Naive thymus-derived CD8-positive, alpha-beta T cell (primary cell): ENCODE measurements at places on chromosomes 12 and 14. TPM values are rescaled to one million over a fixed set of nuclear protein-coding genes. Genes with fewer than 3 reads are reported as not detected.

DNA sequence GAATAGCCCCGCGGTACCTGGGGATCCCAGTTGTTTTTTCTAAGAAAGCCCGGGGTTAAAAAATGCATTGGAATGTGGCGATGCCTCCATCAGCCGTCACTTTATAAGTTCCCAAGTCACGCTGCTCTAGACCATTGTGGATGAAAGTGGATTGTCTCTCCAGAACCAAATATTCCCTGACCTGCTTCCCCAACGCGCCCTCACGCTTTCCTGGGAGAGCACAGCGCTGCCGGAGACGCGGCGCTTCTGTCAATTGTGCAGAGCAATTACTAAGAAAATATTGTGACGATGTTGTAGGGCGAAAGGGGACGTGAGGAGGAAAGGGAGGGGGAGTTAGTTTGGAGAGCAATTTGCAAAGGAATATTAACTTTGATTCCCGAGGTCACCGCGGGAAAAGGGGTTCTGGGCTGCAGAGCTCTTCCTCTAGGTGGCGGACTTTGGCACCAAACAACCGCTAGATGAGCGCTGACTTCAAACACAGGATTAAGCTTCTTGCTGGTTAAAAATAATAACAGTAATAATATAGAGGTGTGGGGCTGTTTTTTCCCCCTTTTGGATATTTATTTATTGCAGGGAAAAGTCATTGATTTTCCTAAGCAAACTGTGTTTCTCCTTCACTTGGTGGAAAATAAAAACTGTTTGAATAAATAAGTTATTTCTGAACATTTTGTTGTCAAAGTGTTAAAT, 9.6 kb upstream of the FOXG1 start:
- DNase-seq, result no peak
- H3K27ac ChIP-seq, result no peak overlapping the region
- H3K36me3 ChIP-seq, result peaks cover 30% of the 10 kb centered on the region
- no peak overlapping the region for H3K4me3 ChIP-seq
- H3K27me3 ChIP-seq, result peaks cover 96% of the 10 kb centered on the region

DNA sequence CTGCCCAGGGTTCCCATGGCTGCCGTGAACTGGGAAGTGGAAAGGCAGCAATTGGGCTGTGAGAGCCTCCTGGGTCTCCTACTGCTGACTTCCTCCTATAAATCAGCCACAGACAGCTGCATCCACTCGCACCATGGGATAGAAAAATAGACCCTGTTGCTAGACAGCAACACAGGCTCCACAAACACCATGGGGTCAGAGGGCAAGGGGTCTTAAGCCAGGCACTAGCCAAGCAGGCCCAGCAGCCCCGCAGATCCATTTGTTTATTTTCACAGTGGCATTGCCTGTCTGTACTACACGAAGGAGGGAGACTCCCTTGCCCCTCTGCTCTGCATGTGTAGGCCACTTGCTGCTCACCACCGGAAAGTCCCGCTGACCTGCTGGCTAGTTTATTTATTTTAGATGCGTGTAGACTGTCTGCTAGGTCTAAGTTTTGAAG, 139.8 kb downstream of the DACT1 start:
- H3K27me3 ChIP-seq, result peaks cover 3% of the 10 kb centered on the region
- DNase-seq, result no peak
- H3K27ac ChIP-seq, result no peak overlapping the region
- no peaks in the 10 kb centered on the region for H3K4me1 ChIP-seq
- no peaks in the 10 kb centered on the region for H3K36me3 ChIP-seq

- H3K27ac ChIP-seq, result no peak overlapping the region
- H3K4me1 ChIP-seq, result peaks cover 11% of the 10 kb centered on the region
- no peak overlapping the region for H3K4me3 ChIP-seq
- H3K27me3 ChIP-seq, result peaks cover under 1% of the 10 kb centered on the region
- H3K36me3 ChIP-seq, result peaks cover 5% of the 10 kb centered on the region
- DNase-seq, result no peak
These were observed 31.9 kb downstream of the MMAB start for GRCh38 chr12:109541413-109541726.

DNA sequence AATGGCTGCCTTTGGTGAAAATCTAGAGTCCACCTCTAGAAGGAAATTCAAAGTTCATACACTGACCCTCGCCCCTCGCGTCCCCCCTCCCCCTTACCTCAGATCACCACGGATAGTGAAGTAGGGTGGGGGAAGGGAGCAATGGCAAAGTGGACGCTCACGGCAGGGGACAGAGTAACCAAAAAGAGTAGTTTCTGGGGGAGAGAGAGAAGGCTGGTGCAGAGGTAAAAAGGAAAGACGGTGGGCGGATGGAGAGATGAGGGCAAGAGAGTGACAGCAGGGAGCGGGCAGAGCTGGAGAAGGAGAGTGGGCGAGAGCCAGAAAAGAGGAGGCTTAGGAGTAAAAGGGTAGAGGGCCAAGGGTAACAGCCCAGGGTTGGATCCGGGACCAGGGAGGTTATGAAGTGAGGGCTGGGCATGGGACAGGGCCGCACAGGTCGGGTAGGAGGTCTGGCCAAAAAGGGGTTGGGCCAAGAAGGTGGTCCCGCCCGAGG, 423 bp downstream of the ALDH6A1 start:
- no peaks in the 10 kb centered on the region for H3K27me3 ChIP-seq
- H3K4me1 ChIP-seq, result peaks cover 20% of the 10 kb centered on the region
- DNase-seq, result no peak
- H3K36me3 ChIP-seq, result peaks cover 3% of the 10 kb centered on the region

- DNase-seq, result no peak
- no peaks in the 10 kb centered on the region for H3K4me1 ChIP-seq
These were observed 94.2 kb upstream of the CEP83 start for GRCh38 chr12:94553875-94554274.

BDKRB1 gene
- total RNA-seq, result not detected

C1QL4 gene
- total RNA-seq, result not detected

DNA sequence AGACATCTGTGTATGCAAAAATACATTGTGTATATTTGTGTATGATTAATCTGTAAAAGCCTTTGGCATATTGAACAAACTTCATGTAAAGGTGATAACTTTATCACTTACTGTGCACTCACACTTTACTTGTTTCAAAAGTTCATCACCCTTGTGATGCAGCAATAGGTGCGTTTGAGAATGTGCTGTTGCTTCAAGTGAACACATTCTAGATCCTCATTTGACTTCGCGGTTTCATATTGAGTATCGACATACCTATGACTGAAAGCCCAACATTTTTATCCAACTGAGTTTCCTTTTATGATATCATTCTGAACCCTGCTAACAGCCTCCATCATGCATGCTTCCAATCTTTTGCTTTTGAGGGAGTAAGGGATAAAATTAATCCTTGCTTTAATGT, 1086.9 kb downstream of the TMEM121 start:
- no peak overlapping the region for H3K27ac ChIP-seq
- no peaks in the 10 kb centered on the region for H3K36me3 ChIP-seq
- no peaks in the 10 kb centered on the region for H3K4me1 ChIP-seq
- DNase-seq, result no peak

- H3K4me1 ChIP-seq, result no peaks in the 10 kb centered on the region
- H3K27me3 ChIP-seq, result no peaks in the 10 kb centered on the region
- H3K36me3 ChIP-seq, result peaks cover 35% of the 10 kb centered on the region
- no peak overlapping the region for H3K4me3 ChIP-seq
- no peak overlapping the region for H3K27ac ChIP-seq
These were observed 30.4 kb upstream of the PSMA6 start for GRCh38 chr14:35261774-35262173.

- peak overlapping the region; percentile 86 for H3K27ac ChIP-seq
- peaks cover 10% of the 10 kb centered on the region for H3K4me1 ChIP-seq
These were observed 99.0 kb downstream of the ESR2 start for GRCh38 chr14:64195199-64195598.

DNA sequence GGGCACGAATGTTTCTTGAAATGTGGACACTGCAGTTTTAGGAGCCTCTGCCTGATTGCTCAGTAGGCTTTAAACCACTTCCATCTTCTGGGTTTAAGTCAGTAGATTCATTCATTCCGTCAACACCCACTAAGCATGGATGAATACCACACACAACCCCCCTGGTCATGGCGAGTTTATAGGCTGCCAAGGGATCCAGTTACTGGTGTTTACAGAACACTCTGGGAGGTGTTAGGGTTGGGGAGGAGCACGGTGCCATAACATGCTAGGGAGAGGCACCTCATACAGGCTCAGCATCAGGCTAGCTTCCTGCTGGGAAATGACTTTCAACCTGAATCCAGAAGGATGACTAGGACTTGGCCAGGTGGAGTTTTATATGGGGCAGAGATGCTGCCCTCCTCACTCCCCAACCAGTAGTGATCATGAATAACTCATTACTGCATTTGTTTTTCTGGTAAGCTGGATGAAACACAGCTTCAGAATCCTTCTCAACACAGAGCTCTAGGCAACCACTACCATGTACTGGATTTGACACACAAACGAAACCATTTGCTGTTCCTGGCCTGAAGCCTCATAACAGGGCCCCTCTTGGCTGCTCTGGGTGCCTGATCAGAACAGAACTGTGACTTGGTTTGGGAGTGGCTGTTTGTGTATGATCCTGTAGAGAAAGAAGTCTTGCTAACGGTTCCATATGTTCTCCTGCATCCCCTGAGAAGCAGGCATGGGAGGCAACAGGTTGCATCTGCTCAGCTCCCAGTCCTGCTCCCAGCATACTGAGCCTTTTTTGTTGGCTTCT, 47.9 kb downstream of the FBXW8 start:
- H3K36me3 ChIP-seq, result peaks cover 1% of the 10 kb centered on the region
- no peak for DNase-seq
- no peaks in the 10 kb centered on the region for H3K27me3 ChIP-seq

MMP19 gene
- total RNA-seq, result 0.55 TPM

TPH2 gene
- not detected for total RNA-seq

A2ML1 gene
- total RNA-seq, result not detected

ZNF140 gene
- 26.4 TPM for total RNA-seq

RPS6KA5 gene
- 23.2 TPM for total RNA-seq

DNA sequence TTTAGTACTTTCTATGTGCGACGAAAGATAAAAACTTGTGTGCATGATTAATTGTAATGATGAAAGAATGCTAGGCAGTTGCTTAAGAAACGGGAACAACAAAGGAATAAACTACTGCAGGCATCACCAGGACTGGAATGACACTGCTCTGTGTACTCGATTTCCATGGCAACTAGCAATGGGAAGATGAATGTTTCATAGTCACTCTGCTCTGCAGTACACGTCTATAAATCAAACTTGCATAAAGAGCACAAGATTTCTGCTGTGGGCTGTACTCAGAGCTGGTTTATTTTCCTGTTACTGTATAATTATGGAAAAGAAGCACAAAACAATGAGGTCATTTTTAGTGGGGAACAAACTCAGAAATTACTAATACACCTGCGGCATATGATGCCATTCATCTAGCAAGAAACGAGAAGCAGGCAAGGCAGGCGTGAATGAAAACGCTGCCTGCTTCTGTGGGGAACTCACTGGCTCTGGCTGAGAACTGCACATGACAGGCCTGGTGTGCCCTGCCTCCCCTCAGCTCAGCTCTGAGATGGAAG, 41.8 kb downstream of the EFCAB11 start:
- no peak for DNase-seq
- no peaks in the 10 kb centered on the region for H3K36me3 ChIP-seq
- no peak overlapping the region for H3K4me3 ChIP-seq
- peaks cover 4% of the 10 kb centered on the region for H3K27me3 ChIP-seq
- H3K4me1 ChIP-seq, result peaks cover 5% of the 10 kb centered on the region

PLA2G1B gene
- total RNA-seq, result not detected

- H3K4me3 ChIP-seq, result no peak overlapping the region
- no peak overlapping the region for H3K27ac ChIP-seq
- DNase-seq, result no peak
- H3K36me3 ChIP-seq, result peaks cover 5% of the 10 kb centered on the region
These were observed 421.2 kb downstream of the CCDC91 start for GRCh38 chr12:28611449-28611848.

DNA sequence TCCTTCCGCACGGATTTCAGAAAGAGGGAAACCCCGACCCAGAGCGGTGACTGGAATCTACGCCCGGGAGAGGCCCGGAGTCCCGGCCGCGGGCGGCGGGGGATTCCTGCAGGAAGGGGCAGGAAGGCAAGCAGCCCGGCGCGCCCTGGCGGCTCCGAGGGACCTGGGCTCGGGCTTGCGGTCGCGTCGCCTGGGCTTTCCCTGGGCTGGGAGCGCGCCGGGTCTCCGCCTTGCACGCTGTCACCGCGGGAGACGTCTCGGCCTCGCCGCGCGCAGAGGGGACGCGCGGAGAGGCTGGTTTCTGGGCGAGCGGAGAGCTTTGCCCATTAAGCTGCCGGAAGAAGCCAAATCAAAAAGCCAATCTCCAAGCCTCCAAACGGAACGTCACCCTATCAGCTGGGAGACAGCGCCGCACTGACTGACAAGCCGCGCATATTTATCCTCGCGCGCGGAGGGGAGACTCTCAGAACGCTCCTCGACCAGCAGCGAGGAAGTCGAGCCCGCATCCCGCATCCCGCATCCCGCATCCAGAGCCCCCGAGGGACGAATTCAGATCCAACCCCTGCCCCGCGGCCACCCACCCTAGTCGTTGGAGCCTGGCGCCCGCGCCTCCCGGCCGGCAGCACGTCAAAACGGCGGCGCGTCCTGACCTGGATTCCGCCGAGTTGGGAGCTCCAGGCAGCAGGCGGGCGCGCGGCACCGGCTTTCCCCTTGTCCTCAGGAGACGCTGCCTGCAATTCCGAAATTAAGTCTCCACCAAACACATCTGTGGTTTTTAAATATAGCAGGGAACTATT, at the start of gene SLC8A3:
Gene SLC8A3, minus strand, starts transcription at position 293 of the 797 bp plus-strand sequence. CDS start 20,529 bp downstream, outside the sequence.
- DNase-seq, result no peak
- H3K4me1 ChIP-seq, result peaks cover 31% of the 10 kb centered on the region
- peaks cover 4% of the 10 kb centered on the region for H3K36me3 ChIP-seq
- H3K27me3 ChIP-seq, result peaks cover 53% of the 10 kb centered on the region

- H3K36me3 ChIP-seq, result no peaks in the 10 kb centered on the region
- H3K4me1 ChIP-seq, result no peaks in the 10 kb centered on the region
- peak overlapping the region; percentile 52 for H3K27ac ChIP-seq
- H3K4me3 ChIP-seq, result no peak overlapping the region
- H3K27me3 ChIP-seq, result no peaks in the 10 kb centered on the region
- DNase-seq, result no peak
These were observed 38.3 kb upstream of the DYNC1H1 start for GRCh38 chr14:101926085-101926484.

GRCh38 chr14:53528185-53528671, 375.1 kb upstream of the DDHD1 start:
- H3K27ac ChIP-seq, result no peak overlapping the region
- H3K4me3 ChIP-seq, result no peak overlapping the region
- H3K27me3 ChIP-seq, result no peaks in the 10 kb centered on the region
- H3K4me1 ChIP-seq, result no peaks in the 10 kb centered on the region
- DNase-seq, result no peak
- H3K36me3 ChIP-seq, result no peaks in the 10 kb centered on the region

- H3K27ac ChIP-seq, result no peak overlapping the region
- peaks cover 66% of the 10 kb centered on the region for H3K4me1 ChIP-seq
- H3K4me3 ChIP-seq, result no peak overlapping the region
- no peaks in the 10 kb centered on the region for H3K36me3 ChIP-seq
These were observed 224.3 kb downstream of the SLC41A2 start for GRCh38 chr12:104733717-104734175.

- no peak for DNase-seq
- H3K27ac ChIP-seq, result no peak overlapping the region
- H3K4me1 ChIP-seq, result peaks cover 3% of the 10 kb centered on the region
- H3K36me3 ChIP-seq, result no peaks in the 10 kb centered on the region
These were observed 1011.8 kb downstream of the TMEM121 start for GRCh38 chr14:106538201-106538600.
